Neural crest cell (in vitro differentiated cells): ENCODE measurements at places on chromosomes 7 and 10.

DNA sequence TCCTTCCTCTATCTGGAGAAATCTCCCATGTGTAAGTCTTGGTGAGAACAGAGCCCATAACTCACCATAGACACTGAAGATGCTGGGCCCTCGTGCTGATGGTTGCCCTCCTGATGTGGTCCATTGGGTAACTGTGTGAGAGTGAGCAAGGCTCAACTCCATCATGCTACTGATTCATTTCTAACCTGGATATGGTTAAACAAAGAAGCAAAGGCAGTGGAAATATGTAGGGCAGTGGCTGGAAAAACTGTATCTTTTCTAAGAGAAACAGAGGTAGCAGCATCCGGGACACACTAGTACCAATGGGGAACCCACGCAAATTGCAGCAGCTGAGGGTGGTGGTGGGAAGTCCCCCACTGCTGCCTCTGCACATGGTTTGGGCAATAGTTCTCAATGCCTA is 221.7 kb downstream of the KLF6 start:
- no peak for DNase-seq

DNA sequence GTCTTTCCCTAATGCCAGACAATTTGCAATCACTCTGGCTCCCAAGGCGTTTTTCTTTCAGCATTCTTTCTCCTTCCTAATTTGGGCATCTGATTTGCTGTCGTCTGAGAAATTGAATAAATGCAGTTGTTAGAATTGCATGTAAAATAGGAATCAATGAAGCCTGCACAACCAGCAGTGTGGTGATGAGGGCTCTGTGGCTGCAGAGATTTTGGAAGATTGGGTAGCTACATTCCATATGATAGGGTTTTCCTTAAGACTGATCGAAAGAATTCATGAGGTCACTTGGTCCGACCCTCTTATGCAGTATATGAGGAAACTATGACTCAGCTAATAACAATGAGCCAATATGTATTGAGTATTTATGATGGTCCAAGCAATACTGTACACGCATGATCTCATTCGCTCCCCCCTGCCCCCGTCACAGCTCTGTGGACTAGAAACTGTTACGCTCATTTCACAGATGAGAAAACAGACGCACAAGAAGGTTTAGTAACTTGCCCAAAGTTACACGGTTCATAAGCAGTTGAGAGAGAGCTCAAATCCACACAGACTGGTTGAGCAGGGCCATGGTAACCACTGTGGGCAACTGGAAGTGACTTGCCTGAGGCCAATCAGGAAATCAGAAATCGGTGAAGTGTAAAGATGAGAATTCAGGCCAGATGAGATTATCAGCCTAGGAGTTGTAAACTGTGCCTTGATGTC is 527.2 kb downstream of the GATA3 start:
- no peak for DNase-seq

- DNase-seq = no peak
Observed at GRCh38 chr7:38950309-38950708, 27.4 kb upstream of the POU6F2 start.

DNA sequence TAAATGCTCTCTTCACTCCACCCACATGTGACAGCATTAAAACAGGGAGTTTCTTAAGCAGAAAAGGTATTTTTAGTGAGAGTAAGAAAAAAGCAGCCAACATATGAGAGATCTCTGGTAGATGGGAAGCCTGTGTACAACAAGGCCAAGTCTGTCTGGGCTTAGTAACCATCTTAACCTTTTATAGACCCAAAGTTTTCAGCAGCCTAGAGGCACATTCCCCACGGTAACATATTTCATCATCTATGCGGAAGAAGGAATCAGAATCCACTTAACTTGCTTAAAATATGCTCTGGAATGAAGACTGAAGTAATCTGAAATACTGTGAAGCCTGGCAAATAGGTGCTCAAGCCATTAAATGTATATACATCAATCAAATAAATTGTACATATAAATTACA is 127.8 kb downstream of the RAPGEF5 start:
- DNase-seq = no peak

- no peak for DNase-seq
Observed at GRCh38 chr7:158406801-158407200, 180.8 kb downstream of the PTPRN2 start.

- no peak for DNase-seq
Observed at GRCh38 chr7:92856436-92856835, 20.1 kb upstream of the CDK6 start.

DNA sequence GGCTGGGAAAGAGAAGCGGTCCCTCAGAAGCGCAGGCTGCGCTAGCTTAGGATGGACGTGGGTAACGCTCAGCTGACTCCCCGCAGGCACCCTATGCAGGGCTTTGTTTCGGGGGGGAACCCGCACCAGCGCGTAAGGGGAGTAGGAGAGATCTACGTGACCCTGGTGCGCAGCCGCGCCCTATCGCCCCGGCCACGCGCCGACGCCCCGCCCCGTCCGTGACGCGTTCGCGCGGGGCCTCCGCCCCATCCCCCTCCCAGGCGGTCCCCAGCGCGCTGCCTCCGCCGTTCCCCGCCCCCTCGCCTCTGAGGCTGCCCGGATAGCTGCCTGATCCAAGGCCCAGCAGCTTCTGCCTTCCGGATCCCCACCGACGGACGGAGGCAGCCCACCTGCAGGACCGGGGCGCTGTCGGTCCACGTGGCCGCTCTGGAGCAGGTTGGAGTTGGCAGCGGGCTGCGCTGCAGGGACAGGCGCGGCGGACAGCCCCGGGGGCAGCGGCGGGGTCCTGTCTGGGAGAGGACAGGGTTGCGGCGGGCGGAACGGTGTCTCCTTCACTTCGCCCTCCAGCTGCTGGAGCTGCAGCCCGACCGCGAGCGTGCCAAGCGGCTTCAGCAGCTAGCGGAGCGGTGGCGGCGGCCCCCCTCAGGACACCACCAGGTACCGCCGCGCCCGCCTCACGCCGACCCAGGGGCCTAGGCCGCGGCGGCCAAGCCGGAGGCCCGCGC is at the start of gene VDAC2:
VDAC2 (plus strand) TSS at position 515 of the 725 bp plus-strand sequence. CDS start 363 bp downstream, outside the sequence.
- DNase-seq = peak; percentile 90

GRCh38 chr7:116228241-116228640 is 17.9 kb downstream of the TES start:
- no peak for DNase-seq

DNA sequence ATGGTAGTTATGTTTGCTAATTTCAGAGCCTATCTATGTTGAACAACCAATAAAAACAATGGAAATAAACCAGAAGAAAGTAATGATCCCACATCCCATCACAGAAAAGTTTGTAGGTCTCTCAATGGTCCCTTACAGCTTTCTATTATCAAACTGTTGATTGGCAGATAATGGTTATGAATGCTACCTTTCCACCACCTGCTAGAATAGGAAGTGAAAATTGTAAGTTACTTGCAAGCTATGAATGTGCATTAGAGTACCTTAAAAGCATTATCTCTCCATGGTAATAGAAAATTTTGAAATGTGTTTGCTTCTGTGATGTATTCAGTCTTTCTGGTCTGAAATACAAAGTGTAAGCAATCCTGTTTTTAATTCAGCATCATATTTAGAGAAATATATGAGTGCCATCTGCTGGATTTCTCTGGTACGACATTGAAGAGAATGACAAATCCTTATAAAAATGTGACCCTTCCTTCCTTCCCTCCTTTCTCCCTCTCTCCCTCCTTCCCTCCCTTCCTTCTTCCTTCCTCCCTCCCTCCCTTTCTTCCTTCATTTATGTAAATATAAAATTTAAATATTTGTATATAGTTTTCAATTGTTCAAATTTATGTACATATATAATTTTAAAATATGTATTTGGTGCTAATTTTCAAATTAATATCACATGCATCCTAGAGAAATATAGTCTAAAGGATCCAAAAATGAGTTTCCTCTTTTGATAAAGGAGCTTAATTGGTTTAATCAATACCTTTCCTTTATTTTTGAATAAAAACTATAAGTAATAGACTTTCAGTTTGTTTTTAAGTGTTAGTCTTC is 41.4 kb upstream of the PNLIPRP3 start:
- DNase-seq = peak; percentile 46

DNA sequence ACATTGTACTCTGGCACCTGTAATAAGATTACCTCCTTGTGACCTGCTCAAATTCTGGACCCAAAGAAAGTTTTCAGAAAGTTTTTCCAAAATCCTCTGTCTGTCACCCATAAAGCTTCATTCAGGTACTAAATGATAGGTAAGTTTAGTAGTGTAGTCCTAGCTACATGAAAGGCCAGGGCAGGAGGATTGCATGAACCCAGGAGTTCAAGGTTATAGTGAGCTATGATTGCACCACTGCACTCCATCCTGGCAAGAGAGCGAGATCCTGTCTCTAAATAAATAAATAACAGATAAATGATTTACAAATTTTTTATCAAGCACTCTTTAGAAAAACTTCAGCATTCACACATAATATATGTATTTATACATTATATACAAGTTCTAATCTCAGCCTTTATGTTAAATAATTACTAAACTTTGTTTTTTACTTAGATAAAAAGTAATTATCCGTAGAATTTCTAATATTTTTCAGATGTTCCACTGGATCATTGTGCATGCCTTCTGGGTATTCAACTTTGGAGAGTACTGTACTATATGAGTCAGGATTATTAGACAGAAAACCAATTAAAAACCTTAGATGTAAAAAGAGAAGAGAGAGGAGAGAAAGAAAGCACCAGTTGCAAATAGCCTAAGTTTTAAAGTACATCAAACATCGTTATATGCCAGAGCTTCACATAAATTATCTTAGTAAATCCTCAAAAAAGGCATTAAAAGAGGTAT is 363.0 kb downstream of the LRRTM3 start:
- no peak for DNase-seq

DNA sequence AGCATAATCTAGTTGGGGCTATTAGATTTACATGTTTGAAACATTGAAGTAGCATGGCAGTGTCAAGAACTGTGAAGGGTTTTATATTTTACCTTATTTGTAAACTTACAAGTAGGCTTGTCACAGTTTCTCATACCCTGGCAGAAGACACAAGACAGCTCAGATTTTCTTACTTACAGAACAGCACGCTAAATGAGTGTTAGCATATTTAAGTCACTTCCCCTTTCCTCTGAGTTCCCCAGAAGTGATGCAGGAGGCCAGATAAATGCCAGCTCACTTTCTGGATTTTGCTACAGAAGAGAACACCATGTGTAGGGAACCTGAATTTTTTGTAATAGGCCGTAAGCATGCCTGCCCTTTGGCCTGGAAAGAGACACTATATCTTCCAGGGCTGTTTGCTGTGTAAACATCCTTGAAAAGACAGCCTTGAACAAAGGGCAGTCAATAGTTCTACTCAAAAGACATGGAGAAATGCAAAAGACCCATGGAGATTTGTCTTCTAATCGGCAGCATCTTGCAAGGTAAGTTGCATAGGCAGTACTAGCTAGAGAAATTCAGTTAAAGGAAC is 279.1 kb downstream of the PHF14 start:
- no peak for DNase-seq

GRCh38 chr10:70742537-70743429 is 42.4 kb downstream of the TBATA start:
- no peak for DNase-seq

GRCh38 chr10:113856563-113856962 is 2.1 kb downstream of the NHLRC2 start:
- no peak for DNase-seq

- DNase-seq = no peak
Observed at GRCh38 chr10:58593008-58593407, 80.3 kb downstream of the BICC1 start.

DNA sequence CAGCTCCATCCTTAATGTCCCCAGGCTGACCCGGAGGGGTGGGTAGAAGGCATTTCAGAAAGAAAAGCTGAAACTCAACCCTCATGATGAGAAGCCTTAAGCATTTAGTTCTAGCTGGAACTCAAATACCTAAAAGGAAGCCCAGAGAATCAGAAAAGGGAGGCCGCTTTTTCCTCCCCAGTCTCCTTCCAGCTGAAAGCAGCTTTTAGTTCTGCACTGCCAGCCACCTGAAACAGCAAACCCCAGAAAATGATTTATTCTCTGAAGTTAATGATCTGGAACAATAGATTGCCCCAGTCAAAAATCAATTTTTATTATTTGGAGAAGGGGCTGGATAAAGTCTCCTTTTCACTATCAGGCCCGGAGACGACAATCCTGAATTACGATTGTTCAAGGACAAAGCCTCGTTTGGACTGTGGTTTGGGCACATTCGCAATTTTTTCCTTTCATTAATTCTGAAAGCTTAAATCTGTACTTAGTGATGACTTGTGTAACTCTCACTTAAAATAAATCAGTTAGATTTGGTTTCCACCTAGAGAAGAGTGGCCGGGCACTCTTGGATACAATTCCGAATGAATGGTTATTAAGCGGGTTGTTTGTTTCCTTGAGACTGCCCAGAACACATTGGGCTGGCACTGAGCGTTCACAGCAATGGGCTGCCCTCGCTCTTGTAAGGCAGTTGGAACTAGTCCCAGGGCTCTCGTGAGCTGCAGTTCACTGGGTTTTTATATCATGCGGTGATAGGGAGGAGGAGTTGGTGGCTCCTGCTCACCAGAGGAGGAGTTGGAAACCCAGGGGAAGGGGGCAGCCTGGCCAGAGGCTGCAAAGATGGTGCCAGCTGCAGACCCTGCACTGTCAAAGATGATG is 262.2 kb downstream of the CCSER2 start:
- DNase-seq = no peak

DNA sequence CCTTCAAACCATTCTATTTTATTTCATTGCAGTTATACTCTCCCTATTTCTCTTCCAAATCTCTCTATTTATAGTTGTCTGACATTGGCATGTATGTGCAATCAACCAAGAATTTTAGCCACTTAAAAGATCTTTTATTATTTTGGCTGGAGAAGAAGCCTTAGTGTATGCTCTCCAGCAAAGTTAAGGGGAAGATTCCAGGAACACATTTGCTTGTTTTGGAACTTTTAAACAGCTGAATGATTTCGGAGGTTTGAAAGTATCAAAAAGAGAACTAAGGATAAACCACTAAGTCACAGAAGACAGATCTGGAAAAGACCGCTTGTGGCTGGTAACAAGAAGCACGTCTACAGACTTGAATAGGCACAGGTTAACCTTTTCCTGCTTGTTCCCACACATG is 182.2 kb upstream of the FZD1 start:
- no peak for DNase-seq

DNA sequence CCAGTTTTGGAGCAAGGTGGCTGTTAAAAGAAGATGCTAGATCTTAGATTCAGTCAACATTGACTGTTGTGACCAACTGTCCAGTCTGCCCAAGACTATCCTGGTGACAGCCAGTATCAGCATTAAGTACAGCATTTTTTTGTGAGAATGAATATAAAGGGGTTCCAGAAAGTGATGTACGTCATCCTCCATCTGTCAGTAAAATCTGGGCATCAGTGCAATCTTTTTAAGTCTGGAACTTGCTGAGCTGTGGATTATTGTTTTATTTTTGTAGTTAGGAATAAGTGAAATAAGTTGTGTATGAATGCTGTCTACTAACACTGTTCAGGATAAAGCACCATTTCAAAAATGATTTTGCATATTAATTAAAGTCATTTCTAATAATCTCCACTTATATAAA is 1020.0 kb upstream of the GHITM start:
- DNase-seq = no peak

GRCh38 chr10:6232225-6232807 is 29.6 kb downstream of the PFKFB3 start:
- DNase-seq = no peak

DNA sequence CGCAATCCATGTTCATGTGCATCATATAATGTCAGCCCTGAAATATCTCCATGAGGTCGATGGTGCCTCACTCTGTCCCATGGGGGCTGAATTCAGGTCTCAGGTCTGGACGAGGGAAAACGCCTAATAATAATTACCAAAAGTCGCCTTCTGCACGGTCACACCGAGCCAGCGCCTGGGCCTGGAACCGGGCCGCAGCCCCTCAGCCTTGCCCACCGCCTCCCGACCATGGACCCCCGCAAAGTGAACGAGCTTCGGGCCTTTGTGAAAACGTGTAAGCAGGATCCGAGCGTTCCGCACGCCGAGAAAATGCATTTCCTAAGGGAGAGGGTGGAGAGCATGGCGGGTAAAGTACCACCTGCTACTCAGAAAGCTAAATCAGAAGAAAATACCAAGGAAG is 18.8 kb upstream of the KLRG2 start:
- DNase-seq = no peak
